Smooth muscle cell of the coronary artery (primary cell): ENCODE measurements at places on chromosomes 7 and 10. TPM values are rescaled to one million over a fixed set of nuclear protein-coding genes. Genes with fewer than 3 reads are reported as not detected.

TEX47 gene
- total RNA-seq = not detected in 2 replicates

MARCHF5 gene
- total RNA-seq = 8.0 and 13.1 TPM in 2 replicates

HOXA7 gene
- not detected in 2 replicates for total RNA-seq

IGFBP1 gene
- total RNA-seq = not detected in 2 replicates

TNS3 gene
- total RNA-seq = 9.4 and 78.4 TPM in 2 replicates

CPED1 gene
- total RNA-seq = 32.2 and 50.7 TPM in 2 replicates

DBF4 gene
- total RNA-seq = 1.3 and 7.0 TPM in 2 replicates

LIPF gene
- total RNA-seq = not detected in 2 replicates

CYP2C18 gene
- not detected in 2 replicates for total RNA-seq

NKX1-2 gene
- total RNA-seq = not detected in 2 replicates

MMD2 gene
- not detected in 2 replicates for total RNA-seq

ADAM12 gene
- 20.8 and 56.4 TPM in 2 replicates for total RNA-seq

CXCL12 gene
- total RNA-seq = 197 and 235 TPM in 2 replicates

SPDYE5 gene
- total RNA-seq = 0.12 TPM in 1 of 2 replicates, not detected in the other

MGAM2 gene
- not detected in 2 replicates for total RNA-seq

TRIM50 gene
- total RNA-seq = not detected in 2 replicates

TLX1 gene
- not detected in 2 replicates for total RNA-seq

MAT1A gene
- not detected in 2 replicates for total RNA-seq

CRYGN gene
- not detected in 2 replicates for total RNA-seq

AEBP1 gene
- total RNA-seq = 80.0 and 122 TPM in 2 replicates

PLAU gene
- total RNA-seq = 16.5 and 53.8 TPM in 2 replicates

PNLIPRP2 gene
- total RNA-seq = not detected in 2 replicates

TMEM270 gene
- not detected in 2 replicates for total RNA-seq

TMEM196 gene
- not detected in 2 replicates for total RNA-seq

CTNNA3 gene
- total RNA-seq = not detected in 2 replicates

TMEM236 gene
- under 0.01 TPM in 1 of 2 replicates, not detected in the other for total RNA-seq

PDLIM1 gene
- total RNA-seq = 4.6 and 35.0 TPM in 2 replicates

PTPN12 gene
- total RNA-seq = 16.5 and 20.1 TPM in 2 replicates

LLCFC1 gene
- total RNA-seq = not detected in 2 replicates

THSD7A gene
- 0.12 and 0.38 TPM in 2 replicates for total RNA-seq

STOX1 gene
- total RNA-seq = under 0.01 and 0.12 TPM in 2 replicates

NPTX2 gene
- total RNA-seq = 0.15 and 6.0 TPM in 2 replicates

CASTOR2 gene
- 11.2 and 15.9 TPM in 2 replicates for total RNA-seq

MKX gene
- total RNA-seq = 0.08 and 0.94 TPM in 2 replicates

CFAP69 gene
- 3.7 and 19.4 TPM in 2 replicates for total RNA-seq

MRC1 gene
- 0.12 TPM in 1 of 2 replicates, not detected in the other for total RNA-seq

TUBB8 gene
- total RNA-seq = not detected in 2 replicates

TBXAS1 gene
- total RNA-seq = 0.60 TPM in 1 of 2 replicates, not detected in the other

DUSP5 gene
- 3.4 and 10.2 TPM in 2 replicates for total RNA-seq

NOS3 gene
- 0.53 and 1.3 TPM in 2 replicates for total RNA-seq

PTPRN2 gene
- total RNA-seq = 0.15 and 3.0 TPM in 2 replicates

CH25H gene
- total RNA-seq = 3.3 and 5.2 TPM in 2 replicates

STAMBPL1 gene
- total RNA-seq = 8.3 and 29.6 TPM in 2 replicates

PLCE1 gene
- total RNA-seq = 1.3 and 2.3 TPM in 2 replicates

MYL7 gene
- total RNA-seq = 0.82 TPM in 1 of 2 replicates, not detected in the other
